Right lobe of liver (tissue), 6 donors: ENCODE measurements at places on chromosomes 7 and 10.

DNA sequence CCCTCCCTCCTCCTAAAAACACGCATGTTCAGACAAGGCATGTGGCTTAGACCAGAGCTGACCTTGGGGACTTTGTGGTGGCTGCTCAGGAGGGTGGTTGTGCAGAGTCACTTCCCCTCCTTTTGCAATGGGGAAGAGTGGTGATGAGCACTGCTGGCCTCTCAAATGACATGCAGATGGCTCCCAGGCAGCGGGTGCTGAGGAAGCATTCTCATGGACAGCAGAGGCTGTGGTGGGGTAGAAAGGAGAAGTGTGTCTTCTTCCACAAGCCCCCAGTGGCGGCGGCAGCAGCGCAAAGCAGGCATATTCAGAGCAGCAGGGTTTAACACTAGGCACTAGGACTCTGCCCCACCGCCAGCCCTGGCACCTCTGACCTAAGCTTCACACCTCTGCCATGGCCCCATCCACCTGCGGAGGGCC is 105.9 kb upstream of the ANLN start:
- peak; percentile 68 for DNase-seq

GRCh38 chr7:157529768-157530560 is 193.2 kb downstream of the DNAJB6 start:
- peak; percentile 25 for DNase-seq

DNA sequence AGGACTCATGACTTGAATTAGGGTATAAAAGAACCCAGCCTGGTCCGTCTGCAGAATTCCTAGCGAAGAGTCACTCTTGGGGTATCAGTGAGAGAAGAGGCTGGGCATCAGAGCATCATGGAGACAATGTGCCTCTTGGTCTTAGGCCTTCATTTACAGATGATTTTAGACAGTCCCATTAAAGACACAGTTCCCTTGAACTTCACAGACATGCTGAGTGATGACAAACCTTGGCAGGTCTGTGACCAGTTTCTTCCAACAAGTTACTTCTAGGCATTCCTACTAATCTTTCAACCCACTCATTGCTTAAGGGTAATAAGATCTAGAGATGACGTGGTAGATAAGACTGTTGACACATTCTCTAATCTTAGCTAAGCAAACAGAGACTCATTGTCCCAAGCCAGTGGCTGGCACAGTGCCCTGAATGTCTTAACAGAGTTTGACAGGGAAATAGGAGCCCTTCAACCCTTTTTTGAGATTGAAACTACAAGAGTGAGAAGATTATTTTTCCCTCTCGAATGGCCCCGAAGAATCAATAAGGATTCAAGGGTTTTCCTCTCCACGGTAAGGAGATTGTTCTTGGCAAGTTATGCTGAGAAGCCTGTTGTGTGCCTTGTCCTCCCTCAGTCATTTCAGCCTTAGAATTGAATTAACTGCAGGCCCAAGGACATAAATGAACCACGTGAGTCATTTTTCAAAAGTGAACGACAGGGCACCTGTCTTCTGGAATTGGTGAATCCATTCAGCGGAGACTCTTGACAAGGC is 281.1 kb downstream of the CCDC3 start:
- peak; percentile 88 for DNase-seq

GRCh38 chr10:118062798-118063238 is 16.1 kb upstream of the RAB11FIP2 start:
- no peak for DNase-seq

DNA sequence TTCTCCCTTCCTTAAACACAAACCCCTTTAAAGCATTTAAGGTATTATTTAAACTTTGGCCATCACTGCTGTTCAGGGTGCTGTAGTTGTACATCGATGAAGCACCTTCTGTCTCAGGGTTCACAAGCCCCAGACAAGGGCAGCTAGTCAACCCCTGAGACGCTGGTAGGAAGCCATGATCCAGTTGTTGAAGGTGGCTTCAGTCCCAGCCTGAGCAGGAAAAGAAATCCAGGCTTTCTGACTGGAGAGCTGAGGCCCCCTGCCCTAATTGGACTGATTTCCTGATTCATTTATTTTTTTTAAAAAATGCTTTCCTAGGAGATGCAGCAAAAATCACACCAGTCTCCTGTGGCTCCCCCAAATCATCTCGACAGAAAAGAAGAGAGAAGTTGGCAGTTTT is 15.8 kb downstream of the CPA1 start:
- DNase-seq: no peak

GRCh38 chr10:6755781-6756460 is 175.8 kb upstream of the PRKCQ start:
- no peak for DNase-seq

DNA sequence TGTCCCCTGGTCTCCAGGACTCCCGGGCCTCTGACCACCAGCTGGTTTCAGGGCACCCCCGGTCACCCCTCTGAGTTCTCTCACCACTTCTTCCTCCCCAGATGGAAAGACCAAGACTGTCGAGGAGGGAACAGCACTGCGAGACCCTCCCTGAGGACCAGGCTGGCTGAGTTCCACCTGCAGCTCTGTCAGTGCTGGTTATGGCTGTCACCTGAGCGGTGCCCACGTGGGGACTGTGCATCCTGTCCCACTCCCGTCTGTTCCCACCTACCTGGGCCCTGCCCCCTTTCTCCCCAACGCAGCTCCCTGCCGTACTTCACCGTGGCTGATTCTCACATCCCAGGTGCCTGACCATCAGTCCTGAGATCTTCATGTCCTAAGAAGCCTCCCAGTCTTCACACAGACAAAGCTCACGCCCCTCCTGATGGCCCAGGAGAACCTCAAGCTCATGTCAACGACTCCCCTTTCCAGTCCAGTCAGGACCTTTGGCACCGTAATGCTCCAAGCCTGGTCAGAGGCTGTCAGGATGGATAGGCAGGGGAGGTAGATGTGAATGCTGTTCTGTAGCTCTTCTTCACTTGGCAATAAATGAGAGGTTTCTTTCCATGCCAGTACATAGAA is 159.7 kb downstream of the USP6NL start:
- DNase-seq: peak; percentile 18

- no peak for DNase-seq
These were observed 289.4 kb upstream of the LRRN3 start for GRCh38 chr7:110801502-110801901.

GRCh38 chr7:5172196-5172775 is 17.7 kb upstream of the WIPI2 start:
- DNase-seq: no peak

DNA sequence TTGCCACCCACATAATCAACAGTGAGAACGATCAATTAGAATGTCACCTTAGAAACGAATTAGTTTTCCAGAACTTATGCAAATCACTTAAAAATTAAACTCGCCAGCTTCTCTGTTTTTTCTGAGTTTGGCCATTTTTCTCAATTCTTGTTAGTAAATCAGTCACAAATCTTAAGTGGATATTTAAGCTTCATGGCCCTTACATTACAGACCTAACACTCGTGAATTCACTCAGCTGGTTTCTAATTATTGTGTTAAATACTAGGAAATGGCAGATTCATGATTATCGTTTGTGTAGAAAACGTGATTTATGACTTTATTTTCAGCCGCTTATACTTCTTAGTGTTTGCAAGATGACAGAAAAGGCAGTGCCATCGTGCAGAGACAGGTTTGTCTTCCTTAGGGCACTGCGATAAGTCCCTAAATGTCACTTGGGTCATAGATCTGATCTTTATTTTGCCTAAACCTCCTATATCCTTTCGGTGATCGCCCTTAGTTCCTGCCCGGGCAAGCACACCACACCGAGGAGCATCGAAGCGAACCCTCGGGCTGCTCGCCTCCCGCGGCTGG is 587 bp upstream of the CELF2 start:
- no peak for DNase-seq

- no peak for DNase-seq
These were observed 5.8 kb downstream of the ZNF365 start for GRCh38 chr10:62380016-62380415.
